ENCODE measurements at places on chromosomes 7 and 10. TPM values are rescaled to one million over a fixed set of nuclear protein-coding genes. Genes with fewer than 3 reads are reported as not detected.

DNA sequence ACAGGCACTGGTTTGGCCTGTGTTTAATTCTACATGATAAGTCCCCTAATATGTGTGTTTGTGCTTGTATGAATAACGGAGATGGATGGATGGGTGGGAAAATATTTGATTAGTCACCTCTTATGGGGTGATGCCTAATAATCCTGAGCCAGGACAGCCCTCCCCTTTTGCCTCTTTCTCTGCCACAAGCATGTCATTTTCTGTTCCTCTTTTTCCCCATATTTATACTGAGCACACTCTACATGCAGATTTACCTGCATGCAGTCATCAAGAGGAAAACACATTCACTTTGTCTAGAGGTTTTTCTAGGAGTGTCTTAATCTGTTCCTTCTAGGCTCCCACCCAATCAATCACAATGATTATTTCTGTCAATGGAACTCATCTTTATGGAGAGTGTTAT is 111.6 kb upstream of the TBX20 start:
- H3K27me3 ChIP-seq = no peaks in the 10 kb centered on the region
- H3K4me1 ChIP-seq = no peaks in the 10 kb centered on the region
- H3K27ac ChIP-seq = no peak overlapping the region
- H3K4me3 ChIP-seq = no peak overlapping the region
- no peak for DNase-seq

DNA sequence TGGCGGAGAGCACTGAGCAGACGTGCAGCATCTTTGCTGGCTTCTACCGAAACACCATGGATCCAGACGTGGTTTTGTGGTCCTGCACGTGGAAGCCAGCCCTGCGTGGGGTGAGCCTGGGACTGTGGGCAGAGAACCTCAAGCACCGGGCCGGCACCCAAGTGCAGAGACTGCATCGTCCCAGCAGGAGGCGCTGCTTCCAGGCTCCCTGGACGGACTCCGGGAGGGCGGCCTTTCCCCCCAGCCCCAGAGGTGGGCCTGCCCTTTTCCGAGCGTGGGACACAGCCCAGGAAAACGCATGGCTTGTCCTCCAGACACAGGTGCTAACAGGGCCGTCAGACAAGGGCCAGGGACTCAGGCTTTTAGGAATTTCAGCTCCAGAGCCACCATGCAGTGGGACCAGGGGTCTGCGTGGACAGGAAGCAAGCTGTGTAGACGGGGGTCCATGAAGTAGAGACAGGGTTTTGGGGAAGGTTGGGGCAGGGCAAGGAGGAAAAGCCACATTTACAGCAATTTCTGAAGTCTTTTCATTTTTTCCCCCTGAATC is 303.9 kb downstream of the WDR37 start:
- no peaks in the 10 kb centered on the region for H3K4me1 ChIP-seq
- no peaks in the 10 kb centered on the region for H3K36me3 ChIP-seq
- H3K4me3 ChIP-seq = no peak overlapping the region
- peaks cover 97% of the 10 kb centered on the region for H3K27me3 ChIP-seq
- no peak for DNase-seq
- H3K27ac ChIP-seq = no peak overlapping the region

DNA sequence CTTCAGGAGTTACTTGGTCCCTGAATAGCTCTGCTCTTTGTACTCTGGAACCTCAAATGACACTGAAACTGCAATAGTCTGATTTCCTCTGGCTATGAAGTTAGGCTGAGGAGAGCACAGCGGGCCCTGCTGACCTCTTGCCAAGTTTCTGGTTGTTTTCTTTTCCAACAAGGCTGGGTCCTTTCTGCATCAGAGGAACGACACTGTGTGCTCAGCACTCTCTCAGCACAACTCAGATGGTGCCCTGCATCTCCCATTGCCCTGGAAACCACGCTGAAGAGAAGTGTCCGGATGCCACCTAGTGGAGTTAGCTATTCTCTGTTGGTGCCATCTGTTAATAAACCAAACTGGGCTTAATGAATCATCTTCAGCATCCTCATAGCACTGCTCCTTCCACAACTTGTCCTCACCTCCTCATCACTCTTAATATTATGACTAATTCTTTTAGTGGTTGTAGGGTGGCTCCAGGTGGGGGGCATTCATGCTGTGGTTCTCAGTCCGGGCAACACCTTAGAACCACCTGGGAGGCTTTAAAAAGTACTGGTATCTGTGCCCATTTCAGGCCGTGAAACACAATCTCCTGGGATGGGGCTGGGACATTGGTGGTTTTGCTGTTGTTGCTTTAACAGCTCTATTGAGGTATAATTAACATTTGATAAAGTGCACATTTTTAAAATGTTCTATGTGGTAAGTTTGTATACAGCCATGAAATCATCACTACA is 8.2 kb upstream of the EFCAB10 start:
- no peaks in the 10 kb centered on the region for H3K27me3 ChIP-seq
- no peak overlapping the region for H3K4me3 ChIP-seq
- no peaks in the 10 kb centered on the region for H3K36me3 ChIP-seq
- H3K4me1 ChIP-seq = peaks cover 6% of the 10 kb centered on the region
- peak; percentile 16 for DNase-seq

GRCh38 chr10:43569681-43570080 is 4.7 kb downstream of the ZNF239 start:
- H3K4me3 ChIP-seq = no peak overlapping the region
- peaks cover 18% of the 10 kb centered on the region for H3K36me3 ChIP-seq
- no peak overlapping the region for H3K27ac ChIP-seq
- peaks cover 17% of the 10 kb centered on the region for H3K4me1 ChIP-seq
- no peaks in the 10 kb centered on the region for H3K27me3 ChIP-seq

- no peaks in the 10 kb centered on the region for H3K36me3 ChIP-seq
- H3K27ac ChIP-seq = no peak overlapping the region
- H3K4me1 ChIP-seq = no peaks in the 10 kb centered on the region
Measured at GRCh38 chr7:156918635-156919034, 25.7 kb upstream of the LMBR1 start.

- H3K27ac ChIP-seq = no peak overlapping the region
- peaks cover 97% of the 10 kb centered on the region for H3K27me3 ChIP-seq
- H3K36me3 ChIP-seq = no peaks in the 10 kb centered on the region
- no peak overlapping the region for H3K4me3 ChIP-seq
Measured at GRCh38 chr7:154871507-154871906, 131.4 kb downstream of the PAXIP1 start.

- H3K36me3 ChIP-seq = no peaks in the 10 kb centered on the region
- no peak overlapping the region for H3K4me3 ChIP-seq
- no peak overlapping the region for H3K27ac ChIP-seq
- DNase-seq = no peak
- peaks cover 10% of the 10 kb centered on the region for H3K4me1 ChIP-seq
Measured at GRCh38 chr7:91064938-91065337, 199.3 kb upstream of the FZD1 start.

DNA sequence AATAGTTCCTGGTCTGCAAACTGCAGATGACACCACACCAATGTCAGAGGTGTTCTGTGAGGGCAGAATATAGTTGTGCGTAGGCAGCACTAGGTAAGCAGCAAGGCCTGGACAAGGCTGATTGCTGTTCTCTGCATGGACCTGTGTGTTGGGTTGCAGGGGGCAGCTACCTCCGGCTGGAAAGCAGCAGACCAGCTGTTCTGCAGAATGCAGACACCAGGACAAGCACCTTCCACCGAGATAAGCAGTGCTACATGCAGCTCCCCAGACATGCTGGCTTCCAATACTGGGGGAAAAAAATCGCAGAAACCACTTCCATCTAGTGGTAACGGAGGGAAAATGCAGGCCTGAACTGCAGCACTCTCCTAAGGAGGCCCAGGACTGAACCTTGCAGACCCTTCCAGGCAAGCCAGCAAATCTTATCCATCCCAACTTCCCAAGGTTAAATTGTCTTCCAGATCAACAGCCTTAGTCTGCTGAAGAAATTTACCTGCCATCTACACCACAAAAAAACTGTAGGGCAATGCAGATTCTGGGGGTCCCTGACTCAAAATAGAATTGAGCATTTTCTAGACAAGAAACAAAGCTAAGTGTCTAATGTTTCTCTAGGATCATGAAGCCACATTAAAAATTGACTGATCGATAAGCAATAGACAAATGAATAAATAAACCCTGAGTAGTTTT is 50.5 kb upstream of the COBL start:
- DNase-seq = no peak
- no peak overlapping the region for H3K4me3 ChIP-seq
- peaks cover 4% of the 10 kb centered on the region for H3K4me1 ChIP-seq
- H3K27ac ChIP-seq = no peak overlapping the region

GRCh38 chr10:64076322-64076940 is 555.2 kb downstream of the REEP3 start:
- no peak overlapping the region for H3K27ac ChIP-seq
- DNase-seq = no peak
- no peaks in the 10 kb centered on the region for H3K4me1 ChIP-seq
- no peak overlapping the region for H3K4me3 ChIP-seq
- no peaks in the 10 kb centered on the region for H3K36me3 ChIP-seq
- no peaks in the 10 kb centered on the region for H3K27me3 ChIP-seq

GRCh38 chr10:95290461-95291364 is at the start of gene PDLIM1:
Gene PDLIM1 (minus strand): TSS chr10:95291003. CDS start chr10:95290915, 88 bp downstream.
- H3K27ac ChIP-seq = peak within 1 kb of the TSS; percentile 97
- H3K27me3 ChIP-seq = no peaks in the 10 kb centered on the region
- H3K36me3 ChIP-seq = no peaks in the 10 kb centered on the region
- H3K4me1 ChIP-seq = peaks cover 68% of the 10 kb centered on the region

DNA sequence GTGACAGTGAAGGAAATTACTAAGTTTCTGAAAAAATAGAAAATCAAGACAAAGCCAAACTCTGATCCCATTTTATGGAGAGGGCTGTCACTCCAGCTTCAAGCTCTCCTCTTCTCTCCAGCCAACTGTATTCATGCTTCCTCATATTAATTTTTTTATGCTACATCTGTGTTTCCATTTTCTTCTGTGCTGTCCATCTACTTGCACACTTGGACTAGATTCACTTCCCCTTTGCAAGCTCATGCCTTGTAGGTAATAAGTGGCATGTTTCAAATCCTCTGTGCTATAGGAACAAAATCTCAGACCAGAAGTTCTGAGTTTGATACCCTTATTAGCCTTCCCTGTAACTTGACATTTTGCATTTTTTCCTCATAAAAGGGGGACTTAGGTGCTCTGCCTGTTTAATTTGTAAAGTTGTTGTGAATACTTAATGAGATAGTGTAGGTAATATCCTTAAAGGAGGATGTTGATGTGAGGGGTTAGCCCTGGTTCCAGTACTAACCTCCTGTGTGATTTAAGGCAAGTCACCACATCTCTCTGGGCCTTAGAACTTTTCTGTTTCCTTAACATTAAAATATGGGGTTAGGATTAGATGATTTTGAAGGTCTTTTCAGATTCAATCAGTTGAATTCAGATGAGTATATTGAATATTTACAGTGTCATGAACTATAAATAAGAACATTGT is 358.8 kb downstream of the BBS9 start:
- H3K27me3 ChIP-seq = no peaks in the 10 kb centered on the region
- no peak overlapping the region for H3K27ac ChIP-seq
- H3K36me3 ChIP-seq = no peaks in the 10 kb centered on the region
- no peaks in the 10 kb centered on the region for H3K4me1 ChIP-seq
- DNase-seq = no peak
- H3K4me3 ChIP-seq = no peak overlapping the region

- no peak overlapping the region for H3K27ac ChIP-seq
- H3K36me3 ChIP-seq = no peaks in the 10 kb centered on the region
- H3K27me3 ChIP-seq = peaks cover 11% of the 10 kb centered on the region
Measured at GRCh38 chr7:4470246-4470645, 211.8 kb upstream of the FOXK1 start.

GRCh38 chr10:52004342-52004949 is 305.1 kb upstream of the CSTF2T start:
- no peak overlapping the region for H3K27ac ChIP-seq
- peaks cover 12% of the 10 kb centered on the region for H3K4me1 ChIP-seq
- no peak overlapping the region for H3K4me3 ChIP-seq
- DNase-seq = no peak
- no peaks in the 10 kb centered on the region for H3K27me3 ChIP-seq
- H3K36me3 ChIP-seq = no peaks in the 10 kb centered on the region

DNA sequence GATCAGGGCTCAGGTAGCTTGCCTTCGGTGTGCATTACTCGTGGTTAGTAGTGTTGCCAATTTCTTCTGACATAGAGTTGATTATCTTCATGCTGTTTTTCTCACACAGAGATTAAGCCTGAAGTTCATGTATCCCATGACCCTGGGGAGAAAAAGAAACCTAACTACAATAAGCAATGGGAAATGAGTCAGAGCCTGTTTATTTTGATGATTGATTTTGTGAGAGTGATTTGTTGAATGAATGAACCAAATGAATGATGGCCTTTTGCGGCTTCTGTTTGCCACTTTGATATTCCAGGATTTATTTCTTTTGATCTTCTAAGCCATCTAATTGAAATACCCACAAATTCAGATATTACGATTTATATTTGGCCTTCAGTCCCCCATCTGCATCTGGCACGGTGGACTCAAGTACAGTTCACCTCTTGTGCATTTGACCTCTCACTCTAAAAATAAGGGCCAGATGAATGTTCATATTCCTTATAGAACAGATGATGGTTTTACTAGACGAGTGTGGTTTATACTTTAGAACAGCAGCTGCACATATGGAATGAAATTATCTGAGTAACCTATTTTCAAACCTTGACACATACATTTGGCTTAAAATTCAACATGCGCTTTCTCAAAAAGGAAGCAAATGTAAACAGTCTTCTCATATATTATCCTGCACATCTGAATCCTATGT is 110.7 kb downstream of the PLCE1 start:
- no peaks in the 10 kb centered on the region for H3K27me3 ChIP-seq
- peak overlapping the region; percentile 52 for H3K27ac ChIP-seq
- DNase-seq = no peak
- peaks cover 34% of the 10 kb centered on the region for H3K4me1 ChIP-seq
- H3K36me3 ChIP-seq = no peaks in the 10 kb centered on the region
- H3K4me3 ChIP-seq = no peak overlapping the region

DNA sequence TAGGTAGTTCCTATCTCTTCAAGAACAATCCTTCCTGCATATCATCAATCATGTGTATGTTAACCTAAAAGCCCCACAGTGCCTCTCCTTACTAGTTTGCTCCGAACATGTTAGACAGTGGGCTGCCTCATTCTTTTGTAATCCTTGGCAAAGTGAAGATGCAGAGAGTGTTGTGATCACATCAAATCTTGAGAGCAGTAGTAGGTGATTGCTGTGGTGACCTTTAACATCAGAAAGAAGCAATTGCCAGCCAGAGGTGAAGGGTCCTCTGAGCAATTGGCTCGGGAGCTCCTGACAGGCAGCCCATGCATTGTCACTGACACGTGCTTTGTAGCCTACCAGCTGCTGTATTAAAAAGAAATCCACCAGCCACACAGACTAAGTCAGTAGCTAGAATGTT is 19.6 kb upstream of the GSTK1 start:
- peaks cover 7% of the 10 kb centered on the region for H3K4me1 ChIP-seq
- no peak overlapping the region for H3K27ac ChIP-seq
- H3K4me3 ChIP-seq = no peak overlapping the region
- DNase-seq = no peak

GRCh38 chr10:18523025-18523424 is 128.4 kb downstream of the NSUN6 start:
- H3K27me3 ChIP-seq = no peaks in the 10 kb centered on the region
- H3K4me3 ChIP-seq = no peak overlapping the region
- no peak for DNase-seq

The ADCY1 gene
- 2.8 TPM for total RNA-seq

The ELFN1 gene
- total RNA-seq = 10.5 TPM

The ANKRD2 gene
- total RNA-seq = 969 TPM

The ADIRF gene
- 41.1 TPM for total RNA-seq

The MMRN2 gene
- 32.1 TPM for total RNA-seq

The IFIT1B gene
- not detected for total RNA-seq

The ZNF32 gene
- 45.1 TPM for total RNA-seq

The WDR86 gene
- 0.16 TPM for total RNA-seq

The LRRC18 gene
- not detected for total RNA-seq

The UNC5B gene
- total RNA-seq = 15.6 TPM

The ADAM8 gene
- 1.4 TPM for total RNA-seq

The SPAM1 gene
- not detected for total RNA-seq

Measured in left ventricle myocardium inferior (tissue), 1 donor.